ENCODE measurements at places on chromosomes 3 and 15. TPM values are rescaled to one million over a fixed set of nuclear protein-coding genes. Genes with fewer than 3 reads are reported as not detected.

GRCh38 chr3:52819936-52820335, 10.5 kb downstream of the ITIH4 start:
- no peak overlapping the region for H3K27ac ChIP-seq
- no peaks in the 10 kb centered on the region for H3K4me1 ChIP-seq

GRCh38 chr3:55329849-55330248, 157.3 kb downstream of the WNT5A start:
- no peaks in the 10 kb centered on the region for H3K27me3 ChIP-seq
- H3K27ac ChIP-seq, result no peak overlapping the region
- DNase-seq, result no peak
- H3K36me3 ChIP-seq, result no peaks in the 10 kb centered on the region

DNA sequence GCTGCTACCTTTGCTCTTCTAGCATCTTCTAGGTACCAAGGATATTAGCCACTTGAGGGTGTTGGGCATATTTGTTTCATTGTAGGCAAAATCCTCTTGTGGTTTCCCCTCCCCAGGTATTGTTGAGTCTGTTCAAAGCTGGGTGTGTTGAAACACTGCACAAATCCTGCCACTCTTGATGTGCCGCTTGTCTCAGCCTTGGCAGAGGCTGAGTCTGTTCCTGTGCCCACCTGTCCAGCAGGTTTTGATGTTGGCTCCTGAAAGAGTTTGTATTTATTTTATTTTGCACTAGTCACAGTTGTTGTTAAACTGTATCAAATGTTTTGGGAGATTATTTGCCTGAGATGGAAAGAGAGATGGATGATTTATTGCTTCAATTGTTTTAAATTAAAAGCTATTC, 136.2 kb downstream of the USP13 start:
- no peak overlapping the region for H3K4me3 ChIP-seq
- no peak overlapping the region for H3K27ac ChIP-seq
- no peak for DNase-seq
- H3K36me3 ChIP-seq, result peaks cover 5% of the 10 kb centered on the region

DNA sequence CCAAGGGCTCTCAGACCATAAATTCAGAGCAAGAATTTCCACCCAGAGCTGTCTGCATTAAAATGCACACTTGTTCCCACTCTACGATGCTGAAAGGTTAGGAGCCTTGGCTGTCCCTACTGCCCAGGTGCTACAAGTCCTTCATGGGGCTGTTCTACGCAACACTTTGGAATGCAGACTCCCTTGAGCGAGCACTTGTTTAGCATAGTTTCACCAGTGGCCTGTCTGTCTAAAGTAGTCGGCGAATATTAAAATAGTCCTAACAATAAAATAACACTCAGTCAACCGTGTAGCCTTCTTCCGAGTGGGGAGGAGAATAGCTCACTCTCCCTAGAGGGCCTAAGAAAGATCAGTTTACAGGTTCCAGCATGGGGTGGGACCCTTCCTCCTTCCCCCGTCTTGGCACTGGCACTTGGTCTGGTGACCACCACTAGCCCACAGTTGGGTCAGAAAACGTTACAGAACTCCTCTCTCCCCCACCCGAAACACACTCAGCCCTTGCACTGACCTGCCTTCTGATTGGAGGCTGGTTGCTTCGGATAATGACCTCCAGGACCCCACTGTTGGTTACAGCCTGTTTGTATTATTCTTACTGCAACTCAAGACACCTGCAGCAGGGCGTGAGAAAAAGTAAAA, at the start of gene CLDN16:
Gene CLDN16 (plus strand): TSS at position 586 of the 636 bp plus-strand sequence. CDS start 167 bp downstream, outside the sequence.
- no peaks in the 10 kb centered on the region for H3K27me3 ChIP-seq
- H3K36me3 ChIP-seq, result no peaks in the 10 kb centered on the region
- H3K4me3 ChIP-seq, result no peak within 1 kb of the TSS
- no peak within 1 kb of the TSS for H3K27ac ChIP-seq

DNA sequence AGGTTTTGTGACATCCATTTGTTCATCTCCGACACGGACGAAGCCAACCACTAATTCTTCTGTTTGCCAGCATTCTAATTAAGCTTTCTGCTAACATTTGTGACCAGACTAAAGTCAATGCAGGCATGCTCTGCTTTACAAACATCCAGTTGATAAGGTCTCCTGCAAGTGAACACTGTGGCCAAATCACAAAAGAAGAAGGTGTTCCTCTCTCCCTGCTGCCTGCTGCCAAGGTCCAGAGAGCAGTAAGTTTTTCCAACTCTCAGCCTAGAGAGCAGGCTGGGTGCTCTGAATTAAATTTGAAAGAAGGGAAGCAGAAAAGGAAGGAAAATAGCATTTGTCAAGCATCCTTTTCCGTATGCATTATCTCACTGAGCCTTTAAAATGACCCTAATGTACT, 133.6 kb downstream of the ATP8B4 start:
- no peak overlapping the region for H3K4me3 ChIP-seq
- DNase-seq, result no peak
- no peaks in the 10 kb centered on the region for H3K36me3 ChIP-seq
- H3K4me1 ChIP-seq, result peaks cover 3% of the 10 kb centered on the region
- H3K27ac ChIP-seq, result no peak overlapping the region

DNA sequence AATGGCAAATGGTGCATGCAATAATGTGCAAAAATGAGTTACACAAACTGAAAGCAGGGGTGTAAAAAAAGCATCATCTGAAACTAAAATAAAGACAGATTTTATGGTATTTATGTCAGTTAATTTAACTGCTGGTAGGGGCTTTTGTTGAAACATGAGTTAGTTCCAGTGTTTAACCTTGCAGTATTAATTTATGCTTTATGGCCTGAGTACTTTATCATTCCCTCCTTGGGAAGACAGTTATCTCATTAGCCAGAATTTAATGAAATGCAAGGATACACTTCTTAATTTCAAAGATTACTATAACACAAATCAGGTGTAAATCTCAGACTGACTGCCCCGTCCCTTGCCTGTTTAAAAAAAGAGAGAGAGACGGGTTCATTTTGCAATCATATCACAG, 240.1 kb upstream of the MEIS2 start:
- no peak overlapping the region for H3K4me3 ChIP-seq
- no peaks in the 10 kb centered on the region for H3K4me1 ChIP-seq
- no peaks in the 10 kb centered on the region for H3K27me3 ChIP-seq

DNA sequence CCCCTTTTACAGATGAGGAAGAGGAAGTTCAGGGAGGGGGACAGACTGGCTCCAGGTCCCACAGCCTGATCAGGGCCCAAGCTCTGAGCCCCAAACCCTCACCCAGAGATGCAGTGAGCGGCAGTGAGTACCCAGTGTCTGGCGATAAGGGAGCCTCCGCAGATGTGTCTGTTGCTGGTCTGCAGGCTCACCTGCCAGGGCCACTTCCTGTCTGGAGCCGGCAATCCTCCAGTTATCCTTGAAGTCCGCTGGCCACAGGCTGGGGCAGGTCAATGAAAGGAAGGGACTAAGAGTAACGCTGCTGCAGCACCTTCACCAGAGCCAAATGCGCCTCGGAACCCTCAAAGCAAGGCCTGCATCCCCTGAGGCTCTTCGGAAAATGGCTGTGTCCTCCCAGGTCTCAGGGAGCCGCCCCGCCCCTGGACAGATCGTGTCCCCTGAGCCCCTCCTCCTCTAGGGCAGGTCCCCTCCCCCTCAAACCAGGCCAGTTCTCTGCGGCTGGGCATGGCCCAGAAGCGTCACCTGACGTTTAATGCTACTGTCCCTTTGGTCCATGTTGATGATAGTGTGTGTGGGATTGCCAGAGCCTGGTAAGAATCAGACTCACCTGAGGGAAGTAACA, 51.5 kb downstream of the MYL3 start:
- H3K36me3 ChIP-seq, result no peaks in the 10 kb centered on the region
- H3K4me1 ChIP-seq, result no peaks in the 10 kb centered on the region
- peak; percentile 75 for DNase-seq
- H3K27me3 ChIP-seq, result no peaks in the 10 kb centered on the region
- peak overlapping the region; percentile 22 for H3K4me3 ChIP-seq

Gene SCN11A
- 0.93 TPM for total RNA-seq

Gene UNC45A
- total RNA-seq, result 90.1 TPM

Gene SEMA3G
- 12.5 TPM for total RNA-seq

Gene SCAMP5
- total RNA-seq, result 3.7 TPM

Gene ZNF502
- total RNA-seq, result 5.9 TPM
